Cortex of kidney (tissue), 1 donor: ENCODE measurements at places on chromosomes 1 and 21.

DNA sequence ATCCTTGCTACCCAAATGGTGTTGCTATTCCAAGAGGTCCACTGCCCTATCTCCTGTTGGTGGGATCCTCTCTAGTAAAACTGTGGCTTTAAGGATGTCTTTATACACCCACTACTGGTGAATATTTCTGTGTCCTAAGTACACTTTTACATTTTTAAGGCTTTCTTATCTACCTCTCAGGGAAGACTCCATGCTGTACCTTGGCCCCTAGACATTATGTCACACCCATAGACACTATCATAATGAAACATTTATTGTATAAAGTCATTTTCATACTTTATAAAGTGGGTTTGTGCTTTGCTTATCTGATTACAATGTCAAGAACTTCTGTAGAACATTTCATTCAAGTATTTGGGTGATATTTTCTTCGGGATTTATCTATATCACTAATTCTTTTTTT lies 270.3 kb upstream of the SNX7 start:
- no peak for DNase-seq

DNA sequence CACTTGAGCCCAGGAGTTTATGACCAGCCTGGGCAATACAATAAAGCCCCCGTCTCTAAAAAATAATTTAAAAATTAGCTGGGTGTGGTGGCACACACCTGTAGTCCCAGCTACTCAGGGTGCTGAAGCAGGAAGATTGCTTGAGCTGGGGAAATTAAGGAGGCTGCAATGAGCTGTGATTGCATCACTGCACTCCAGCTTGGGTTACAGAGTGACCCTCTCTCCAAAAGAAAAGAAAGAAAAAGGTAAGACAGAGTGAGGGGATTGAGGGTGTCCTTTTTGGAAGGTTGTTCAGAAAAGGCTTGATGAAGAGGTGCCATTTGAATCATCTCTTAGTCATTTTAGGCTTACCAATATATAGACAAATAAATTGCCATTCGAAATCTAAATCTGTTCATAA lies 4.0 kb upstream of the SRRM1 start:
- no peak for DNase-seq

- no peak for DNase-seq
Measured at GRCh38 chr1:201666102-201666501, 127.2 kb downstream of the NAV1 start.

- no peak for DNase-seq
Measured at GRCh38 chr1:6545276-6546112, 8.8 kb downstream of the NOL9 start.

- no peak for DNase-seq
Measured at GRCh38 chr1:153796786-153797659, 21.8 kb downstream of the SLC27A3 start.

GRCh38 chr1:63408331-63408730 lies 40.9 kb downstream of the ALG6 start:
- no peak for DNase-seq

- no peak for DNase-seq
Measured at GRCh38 chr1:153728305-153729066, 636 bp downstream of the INTS3 start.

DNA sequence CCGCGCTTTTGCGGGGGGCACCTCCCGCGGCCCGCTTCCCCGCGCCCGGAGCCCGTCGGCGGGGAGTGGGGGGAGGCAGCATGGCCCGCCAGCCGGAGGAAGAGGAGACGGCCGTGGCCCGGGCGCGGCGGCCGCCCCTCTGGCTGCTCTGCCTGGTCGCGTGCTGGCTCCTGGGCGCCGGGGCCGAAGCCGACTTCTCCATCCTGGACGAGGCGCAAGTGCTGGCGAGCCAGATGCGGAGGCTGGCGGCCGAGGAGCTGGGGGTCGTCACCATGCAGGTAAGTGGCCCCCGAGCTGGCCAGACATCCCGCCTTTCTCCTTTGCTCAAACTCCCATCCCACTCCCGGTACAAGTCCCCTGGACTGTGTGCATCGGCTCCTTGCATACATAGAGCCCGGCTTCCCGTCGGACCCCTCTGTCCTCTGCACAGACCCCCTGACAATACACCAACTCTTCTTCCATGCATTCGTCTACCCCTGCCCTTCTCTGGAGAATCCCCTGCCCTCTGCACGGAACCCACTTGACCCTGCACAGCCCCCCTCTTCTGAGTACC lies 812 bp downstream of the CACHD1 start:
- no peak for DNase-seq

- DNase-seq = no peak
Measured at GRCh38 chr21:17853393-17854275, 34.5 kb upstream of the C21orf91 start.

GRCh38 chr1:59006289-59006658 lies 222.4 kb upstream of the JUN start:
- DNase-seq = no peak

DNA sequence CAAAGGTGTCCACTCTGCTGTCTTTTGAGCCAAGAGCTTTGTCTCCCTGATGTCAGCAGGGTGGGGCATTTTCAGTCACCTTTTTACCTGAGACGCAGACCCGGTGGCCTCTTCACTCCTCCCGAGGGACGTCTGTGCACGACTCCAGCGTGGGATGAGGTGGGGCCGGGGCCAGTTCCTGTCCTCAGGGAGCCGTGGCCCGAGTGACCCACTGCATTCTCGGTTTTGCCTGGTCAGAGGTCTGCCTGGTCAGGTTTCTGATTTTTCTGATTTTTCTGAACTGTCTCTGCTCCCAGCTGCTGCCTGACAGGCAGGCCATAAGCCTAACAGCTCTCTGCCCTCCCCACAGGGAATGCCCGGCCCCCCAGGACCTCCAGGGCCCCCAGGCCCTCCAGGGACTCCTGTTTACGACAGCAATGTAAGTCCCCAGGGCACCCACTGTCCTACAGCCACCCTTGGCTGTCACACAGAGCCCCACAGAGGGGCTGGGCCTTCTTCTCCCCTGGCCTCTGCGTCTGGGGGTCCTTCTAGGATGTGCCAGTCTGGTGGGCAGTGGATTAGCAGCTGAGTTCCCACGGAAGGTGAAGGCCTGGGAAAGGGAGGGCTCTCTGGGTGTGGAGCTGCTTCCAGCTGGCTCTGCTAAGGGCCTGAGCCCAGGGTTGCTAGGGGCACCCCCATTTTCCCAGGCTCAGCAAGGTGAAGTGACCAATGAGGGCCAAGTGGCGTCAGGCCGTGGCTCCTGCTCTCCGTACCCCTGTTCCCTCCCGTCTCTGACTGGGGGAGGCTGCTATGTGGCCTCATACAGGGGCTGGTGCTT lies 45.9 kb downstream of the SLC19A1 start:
- DNase-seq = no peak

DNA sequence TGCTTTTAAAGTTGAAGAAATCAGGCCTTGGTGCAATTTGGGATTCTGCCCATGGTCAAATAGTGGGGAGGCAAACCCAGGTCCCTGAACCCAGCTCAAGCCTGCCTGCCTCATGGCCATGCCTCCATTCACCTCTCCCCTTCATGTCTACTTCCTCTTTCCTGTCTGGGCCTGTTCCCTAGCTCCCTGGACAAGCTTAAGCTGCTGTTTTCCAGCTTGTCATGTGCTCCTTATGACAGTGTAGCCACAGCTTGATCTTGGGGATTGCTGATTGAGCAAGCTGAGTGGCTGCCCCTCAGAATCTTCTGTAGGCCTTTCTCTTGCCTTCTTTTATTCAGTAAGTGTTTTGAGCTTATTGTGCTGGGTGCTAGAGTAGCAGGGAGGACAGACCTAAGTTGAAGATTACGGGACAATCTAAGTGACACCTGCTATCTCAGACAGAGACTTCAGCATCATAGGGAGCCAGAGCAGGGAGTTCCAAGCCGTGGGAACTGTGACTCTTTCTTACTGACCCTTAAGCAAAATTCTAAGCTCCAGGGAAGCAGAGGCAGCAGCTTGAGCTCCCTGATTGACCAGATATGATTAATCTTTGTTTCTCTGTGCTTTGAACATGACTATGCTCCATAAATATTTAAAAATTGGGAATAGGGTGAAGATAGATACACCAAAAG lies 520 bp upstream of the MR1 start:
- no peak for DNase-seq

GRCh38 chr1:162011337-162012012 lies 12.2 kb downstream of the OLFML2B start:
- DNase-seq = no peak

GRCh38 chr1:236916131-236916800 lies 88.0 kb downstream of the MT1HL1 start:
- DNase-seq = no peak

DNA sequence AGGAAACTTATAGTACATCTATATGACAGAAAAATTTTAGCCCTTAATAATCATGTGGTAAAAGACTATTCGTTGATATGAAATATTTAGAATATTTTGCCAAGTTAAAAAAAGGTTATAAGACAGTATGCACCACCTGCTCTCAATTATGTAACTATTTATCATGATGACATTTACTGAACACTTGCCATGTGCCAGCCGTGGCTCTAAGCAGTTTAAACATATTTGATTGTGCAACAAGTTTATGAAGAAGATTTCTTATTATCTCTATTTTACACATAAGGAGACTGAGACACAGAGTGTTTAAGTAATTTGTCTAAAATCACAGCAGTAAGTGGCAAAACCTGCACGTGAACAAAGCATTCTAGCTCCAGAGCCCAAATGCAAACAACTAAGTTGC lies 199.3 kb upstream of the JUN start:
- no peak for DNase-seq

DNA sequence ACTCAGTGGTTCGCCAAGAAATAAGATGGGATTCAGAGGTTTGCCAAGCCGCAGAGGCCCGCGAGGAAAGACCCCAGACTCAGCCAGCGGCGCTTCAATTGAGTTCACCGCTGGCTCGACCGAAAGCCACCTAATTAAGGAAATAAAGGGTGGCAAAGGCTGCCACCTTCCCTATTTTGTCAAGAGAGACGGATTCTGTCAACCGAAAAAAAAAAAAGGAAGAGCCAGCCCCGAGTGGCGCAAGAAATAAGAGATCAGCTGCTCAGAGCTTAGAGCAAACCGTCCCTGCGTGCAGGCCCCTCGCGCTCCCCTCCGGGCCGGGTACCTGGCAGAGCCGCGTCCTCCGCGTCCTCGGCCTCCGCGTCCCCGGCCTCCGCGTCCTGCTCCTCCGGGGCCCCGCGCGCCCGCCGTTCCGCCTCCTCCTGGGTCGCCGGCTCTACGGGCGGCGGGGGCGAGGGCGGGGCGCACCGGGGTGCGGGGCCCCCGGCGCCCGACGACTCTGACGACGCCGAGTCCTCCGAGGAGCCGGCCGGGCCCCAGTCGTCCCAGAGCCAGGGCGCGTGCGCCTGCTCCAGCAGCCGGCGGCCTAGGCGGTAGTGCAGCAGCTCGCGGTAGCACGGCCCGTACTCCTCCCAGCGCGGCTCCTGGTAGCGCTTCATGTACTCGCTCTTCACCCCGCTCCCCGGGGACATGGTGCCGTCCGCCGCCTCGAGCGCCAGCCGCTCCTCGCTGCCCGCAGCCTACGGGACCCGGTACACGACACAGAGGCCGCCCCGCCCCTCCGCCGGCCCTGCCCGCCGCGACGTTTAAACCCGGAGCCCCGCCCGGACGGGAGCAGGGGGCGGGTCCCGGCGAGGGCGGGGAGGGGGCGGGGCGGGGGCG lies 832 bp downstream of the CCSAP start:
- no peak for DNase-seq

GRCh38 chr1:77759071-77760028 lies at the start of gene USP33:
USP33 (minus strand) TSS chr1:77759852; CDS start chr1:77741697, 18,155 bp downstream.
- DNase-seq = no peak

DNA sequence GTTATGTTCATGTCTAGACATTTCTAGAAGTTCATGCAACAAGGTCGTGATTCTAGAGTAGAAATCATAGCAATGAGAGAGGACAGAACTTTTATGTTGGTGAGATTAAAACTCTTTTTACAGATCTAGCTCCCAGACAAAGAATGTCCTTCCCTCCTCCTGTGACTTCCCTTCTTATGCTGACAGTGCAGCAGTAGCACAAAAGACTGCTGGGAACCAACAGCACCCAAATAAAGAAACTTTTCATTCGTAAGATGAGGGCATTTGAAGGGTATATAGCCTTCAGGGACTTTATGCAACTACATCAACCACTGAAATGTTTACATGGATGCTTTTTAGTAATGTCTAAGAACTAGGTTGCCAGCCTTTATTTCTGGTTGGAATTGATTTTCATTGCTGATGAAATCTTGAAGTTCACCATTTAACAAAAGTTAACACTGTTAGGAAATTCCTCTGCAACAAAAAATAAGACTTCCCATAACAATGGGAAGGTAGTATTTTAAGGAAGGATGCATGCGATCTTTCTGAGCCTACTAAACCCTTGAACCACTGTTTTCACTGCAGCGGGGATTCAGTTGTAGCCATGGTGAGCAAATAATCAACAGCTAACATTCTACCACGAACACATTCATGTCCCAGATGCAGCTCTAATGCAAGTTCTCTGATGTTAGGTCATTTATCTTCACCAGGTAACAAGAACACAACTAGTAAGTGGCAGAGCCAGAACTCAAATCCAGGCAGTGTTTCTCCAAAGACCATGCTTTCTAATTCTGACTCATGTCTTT lies 672.8 kb downstream of the PTPRC start:
- DNase-seq = no peak

DNA sequence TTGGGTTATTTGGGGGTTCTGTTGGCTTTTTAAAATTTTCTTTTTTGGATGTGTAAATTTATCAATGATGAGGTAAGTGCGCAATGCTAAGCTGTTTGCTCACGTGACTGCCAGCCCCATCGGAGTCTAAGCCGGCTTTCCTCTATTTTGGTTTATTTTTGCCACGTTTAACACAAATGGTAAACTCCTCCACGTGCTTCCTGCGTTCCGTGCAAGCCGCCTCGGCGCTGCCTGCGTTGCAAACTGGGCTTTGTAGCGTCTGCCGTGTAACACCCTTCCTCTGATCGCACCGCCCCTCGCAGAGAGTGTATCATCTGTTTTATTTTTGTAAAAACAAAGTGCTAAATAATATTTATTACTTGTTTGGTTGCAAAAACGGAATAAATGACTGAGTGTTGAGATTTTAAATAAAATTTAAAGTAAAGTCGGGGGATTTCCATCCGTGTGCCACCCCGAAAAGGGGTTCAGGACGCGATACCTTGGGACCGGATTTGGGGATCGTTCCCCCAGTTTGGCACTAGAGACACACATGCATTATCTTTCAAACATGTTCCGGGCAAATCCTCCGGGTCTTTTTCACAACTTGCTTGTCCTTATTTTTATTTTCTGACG lies 3.1 kb downstream of the OLIG2 start:
- no peak for DNase-seq

DNA sequence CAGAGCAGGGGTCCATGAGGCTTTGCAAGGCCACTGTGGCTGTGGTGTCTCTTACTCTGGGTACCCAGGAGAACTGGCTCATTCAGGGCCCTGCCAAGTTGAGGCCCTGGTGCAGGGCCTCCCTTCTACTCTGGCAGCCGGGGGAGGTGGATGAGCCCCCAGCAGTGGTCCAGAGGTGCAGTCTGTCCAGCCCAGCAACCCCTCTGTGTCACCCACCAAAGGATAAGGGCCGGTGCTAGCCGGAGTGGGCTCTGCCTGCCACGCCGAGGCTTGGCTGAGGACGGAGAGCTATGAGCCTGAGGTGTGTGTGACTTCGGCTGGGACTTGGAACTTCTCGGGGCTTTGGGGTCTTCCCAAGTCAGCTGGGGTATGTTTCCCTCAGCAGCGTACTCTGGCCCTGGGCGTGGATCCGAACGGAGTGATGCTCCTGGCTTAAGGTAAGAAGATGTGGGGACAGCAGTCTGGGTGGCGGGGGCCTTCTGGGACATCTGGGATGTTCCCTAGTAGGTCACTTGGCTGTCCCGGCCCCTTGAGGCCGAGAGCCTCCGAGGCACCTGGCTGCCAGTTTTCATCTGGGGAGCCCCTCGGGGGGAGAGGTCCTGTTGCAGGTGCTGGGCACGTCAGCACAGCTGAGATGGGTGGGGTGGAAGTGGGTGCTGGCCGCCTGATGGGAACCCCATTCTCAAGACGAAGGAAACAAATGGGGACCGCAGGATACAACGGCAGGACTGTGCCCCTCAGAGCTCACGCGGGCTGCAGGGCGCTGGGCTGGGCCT lies 25.9 kb downstream of the RUNX3 start:
- DNase-seq = no peak
